ENCODE measurements at places on chromosomes 2 and 18. TPM values are rescaled to one million over a fixed set of nuclear protein-coding genes. Genes with fewer than 3 reads are reported as not detected.

Gene CHMP3
- total RNA-seq = 47.9 TPM

DNA sequence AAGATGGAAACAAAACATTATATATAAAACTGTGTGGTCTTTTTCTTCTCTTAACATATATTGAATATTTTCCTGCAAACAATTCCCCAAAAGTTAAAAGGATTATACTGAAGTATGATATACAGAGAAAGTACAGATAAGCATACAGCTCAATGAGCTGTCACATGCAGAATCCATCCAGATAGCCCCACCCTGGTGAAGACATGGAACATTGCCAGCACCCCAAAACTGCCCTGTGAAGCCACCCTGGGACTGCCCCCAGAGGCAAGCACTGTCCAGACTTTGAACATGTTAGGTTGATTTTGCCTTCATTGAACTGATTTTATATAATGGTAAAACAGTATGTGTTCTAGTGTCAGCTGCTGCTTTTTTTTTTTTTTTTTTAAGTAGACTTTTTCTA lies 112.3 kb upstream of the IL1R2 start:
- no peak for DNase-seq

Gene TFCP2L1
- total RNA-seq = not detected

Gene DNER
- 0.44 TPM for total RNA-seq

DNA sequence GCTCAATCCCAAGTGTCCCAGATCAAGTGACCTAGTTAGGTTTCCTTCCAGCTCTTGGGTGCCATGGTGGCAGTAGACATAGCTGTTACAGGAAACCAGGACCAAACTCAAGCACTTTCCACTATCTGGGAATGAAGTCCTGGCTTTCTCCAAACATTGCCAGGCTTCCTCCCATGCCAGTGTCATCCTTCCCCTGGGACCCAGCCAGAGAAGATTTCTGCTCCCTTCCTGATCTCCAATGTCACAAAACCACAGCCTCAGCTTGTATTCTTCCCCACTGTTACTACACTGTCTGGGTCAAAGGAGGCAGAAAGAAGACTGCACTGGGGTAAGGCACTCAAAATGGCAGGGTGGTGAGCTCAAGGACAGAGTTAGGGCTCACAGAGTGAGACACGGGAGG lies 347.1 kb downstream of the TNS1 start:
- no peak for DNase-seq

GRCh38 chr18:23101861-23102432 lies 33.3 kb upstream of the CABLES1 start:
- DNase-seq = no peak

DNA sequence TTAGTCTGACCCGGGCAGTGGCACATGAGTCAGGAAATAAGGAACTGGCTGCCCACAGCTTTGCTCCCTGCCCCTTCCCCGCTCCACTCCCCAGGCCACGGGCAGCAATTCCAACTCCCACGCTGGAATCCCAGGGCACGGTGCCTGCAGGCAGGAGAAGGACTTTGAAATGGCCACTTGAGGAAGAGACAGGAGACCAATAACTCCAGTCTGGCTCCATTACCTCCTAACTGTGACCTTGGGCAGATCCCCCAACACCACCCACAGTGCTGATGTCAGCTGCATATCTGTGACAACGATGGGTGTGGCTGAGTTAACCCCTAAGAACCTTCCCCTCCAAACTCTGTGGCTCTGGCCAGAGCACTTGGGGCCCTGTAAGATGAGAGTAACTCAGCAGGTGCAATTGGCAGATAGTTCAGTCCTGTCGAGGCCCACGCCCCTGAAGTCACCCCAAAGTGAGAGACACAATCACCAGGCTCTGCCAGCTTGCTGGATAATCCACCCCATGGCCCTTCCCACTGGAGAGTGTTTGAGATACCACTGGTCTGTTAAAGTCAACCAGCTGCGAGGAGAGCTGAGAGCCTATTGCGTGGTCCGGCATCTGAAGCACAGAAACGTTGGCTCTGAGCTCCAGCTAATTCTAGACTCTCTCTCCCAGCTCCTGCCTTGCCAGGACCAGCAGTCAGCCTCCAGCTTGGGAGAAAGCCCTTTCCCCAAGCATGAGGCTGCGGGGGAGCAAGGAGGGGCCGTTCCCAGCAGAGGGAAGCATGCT lies 175.2 kb downstream of the TNS1 start:
- no peak for DNase-seq

DNA sequence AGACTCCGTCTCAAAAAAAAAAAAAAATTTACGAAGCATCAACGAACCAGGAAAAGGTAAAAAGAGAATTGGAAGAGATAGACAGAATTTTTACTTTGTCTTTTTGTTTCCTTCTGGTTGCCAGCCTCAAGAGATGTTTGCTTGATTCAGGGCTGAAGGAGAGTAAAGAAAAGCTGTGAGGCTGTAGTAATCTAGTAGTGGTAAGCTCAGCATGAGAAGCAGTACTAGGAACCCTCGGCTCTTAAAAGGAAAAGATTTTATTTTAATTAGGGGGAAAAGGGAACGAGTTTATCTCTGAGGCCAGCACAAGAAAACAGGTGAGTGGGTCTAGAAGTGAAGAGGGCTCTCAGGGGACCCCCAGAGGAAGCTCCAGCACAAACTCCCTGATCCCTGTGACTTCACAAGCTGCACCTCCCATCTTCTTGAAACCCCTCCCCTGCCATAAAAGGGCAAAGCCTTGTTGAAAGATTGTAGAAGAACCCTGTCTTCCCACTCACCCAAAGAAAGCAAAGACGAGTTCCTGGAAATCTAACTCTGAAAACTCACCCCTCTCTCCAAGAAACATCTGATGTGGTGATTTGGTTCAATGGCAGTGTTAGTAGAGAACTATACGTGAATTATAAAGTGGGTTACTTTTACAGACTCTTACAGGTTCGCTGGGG lies 8.6 kb downstream of the RBMS1 start:
- no peak for DNase-seq

Gene HOXD3
- total RNA-seq = 6.5 TPM

GRCh38 chr2:182816866-182817265 lies 49.6 kb downstream of the FRZB start:
- no peak for DNase-seq

GRCh38 chr18:68299906-68300305 lies 415.0 kb downstream of the TMX3 start:
- no peak for DNase-seq

Measured in lung microvascular endothelial cell (primary cell).